ENCODE measurements at places on chromosomes 5 and 9.

- no peak for DNase-seq
These were observed 37.2 kb downstream of the PLAC8L1 start for GRCh38 chr5:146068206-146068605.

DNA sequence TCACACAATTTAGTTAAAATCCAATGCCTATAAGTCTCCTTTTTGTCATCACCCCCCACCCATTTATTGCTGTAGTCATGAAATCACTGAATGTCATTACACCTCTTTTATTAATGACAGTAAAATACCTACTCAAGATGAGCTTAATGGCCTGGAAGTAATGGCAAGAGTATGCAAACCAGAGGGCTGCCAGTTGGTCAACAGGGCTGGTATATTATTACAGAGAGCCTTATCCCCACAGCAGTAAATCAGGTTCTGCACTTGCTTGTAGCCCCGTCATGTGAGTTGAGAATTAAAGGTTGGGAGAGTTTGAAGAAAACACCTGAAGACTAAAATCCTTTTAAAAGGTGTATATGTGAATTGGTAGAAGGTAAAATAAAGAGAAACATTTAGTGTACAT, 372.4 kb downstream of the MAT2B start:
- no peak for DNase-seq

GRCh38 chr5:174217527-174217926, 172.0 kb downstream of the NSG2 start:
- no peak for DNase-seq

DNA sequence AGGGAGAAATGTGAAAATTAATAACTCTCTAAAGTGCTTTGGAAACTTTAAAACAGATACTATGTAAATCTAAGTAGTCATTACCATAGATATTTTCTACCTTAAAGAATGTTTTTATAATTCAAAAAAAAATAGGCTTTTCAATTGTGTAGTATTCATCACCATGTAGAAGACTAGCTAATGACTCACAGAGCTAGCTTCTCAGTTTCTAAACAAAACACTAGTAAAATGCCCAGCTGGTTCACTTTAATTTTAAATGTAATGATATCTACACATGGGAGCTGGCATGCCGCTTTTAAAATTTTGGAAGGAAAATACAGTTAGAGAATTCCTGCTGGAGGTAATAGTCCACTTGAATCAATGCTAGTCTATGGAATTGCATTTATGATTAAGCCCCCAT, 509.8 kb downstream of the CSNK1G3 start:
- no peak for DNase-seq

GRCh38 chr9:86662890-86663468, 284.3 kb downstream of the GAS1 start:
- no peak for DNase-seq

- no peak for DNase-seq
These were observed 125.6 kb upstream of the RPS23 start for GRCh38 chr5:82403724-82404123.

DNA sequence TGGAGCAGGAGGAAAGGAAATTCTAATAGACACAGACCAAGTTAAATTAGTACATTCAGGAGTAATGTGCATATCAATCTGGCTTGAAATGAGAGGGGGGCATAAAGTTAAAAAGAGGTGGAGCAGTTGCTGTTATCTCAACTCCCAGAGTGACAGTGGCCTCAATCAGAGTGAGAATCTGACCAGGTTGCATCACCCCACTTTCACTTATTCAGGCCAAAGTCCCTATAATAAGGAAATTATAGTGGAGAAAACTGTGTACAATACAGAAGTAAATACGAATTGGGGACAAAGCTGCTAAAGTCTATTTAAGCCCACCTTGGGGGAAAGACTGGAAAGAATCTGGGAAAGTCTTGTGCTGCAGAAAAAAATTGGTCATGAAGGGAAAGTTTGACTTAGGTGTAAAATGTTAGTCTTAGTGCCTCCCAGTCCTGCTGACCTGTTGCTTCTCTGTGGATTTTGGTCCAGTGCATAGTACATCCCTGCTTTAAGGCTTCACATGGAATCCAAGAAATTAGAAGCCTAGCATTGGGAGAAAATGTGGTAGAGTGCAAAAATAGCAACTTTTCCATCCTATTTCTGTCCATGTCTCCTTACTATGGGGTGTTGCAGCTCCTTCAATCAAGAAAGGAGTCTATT, 27.9 kb downstream of the MROH2B start:
- DNase-seq, result no peak

DNA sequence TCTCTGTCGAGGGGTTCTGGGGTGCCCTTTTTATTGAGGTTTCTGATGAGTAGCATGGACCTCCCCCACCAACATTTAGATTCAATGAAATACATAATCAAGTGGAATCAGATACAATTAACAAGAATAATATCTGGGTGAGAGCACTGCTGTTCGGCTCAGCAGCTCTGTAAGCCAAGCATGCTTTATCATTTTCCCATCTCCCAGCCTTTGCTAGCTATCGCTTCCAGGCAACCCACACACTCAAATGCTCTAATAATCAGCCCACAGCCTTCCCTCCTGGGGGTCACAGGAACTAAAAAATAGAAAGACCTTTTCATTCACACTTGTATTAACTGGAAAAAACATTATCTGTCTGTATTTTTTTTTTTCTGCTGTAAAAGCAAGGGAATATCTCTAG, 8.9 kb downstream of the PLPPR1 start:
- no peak for DNase-seq

DNA sequence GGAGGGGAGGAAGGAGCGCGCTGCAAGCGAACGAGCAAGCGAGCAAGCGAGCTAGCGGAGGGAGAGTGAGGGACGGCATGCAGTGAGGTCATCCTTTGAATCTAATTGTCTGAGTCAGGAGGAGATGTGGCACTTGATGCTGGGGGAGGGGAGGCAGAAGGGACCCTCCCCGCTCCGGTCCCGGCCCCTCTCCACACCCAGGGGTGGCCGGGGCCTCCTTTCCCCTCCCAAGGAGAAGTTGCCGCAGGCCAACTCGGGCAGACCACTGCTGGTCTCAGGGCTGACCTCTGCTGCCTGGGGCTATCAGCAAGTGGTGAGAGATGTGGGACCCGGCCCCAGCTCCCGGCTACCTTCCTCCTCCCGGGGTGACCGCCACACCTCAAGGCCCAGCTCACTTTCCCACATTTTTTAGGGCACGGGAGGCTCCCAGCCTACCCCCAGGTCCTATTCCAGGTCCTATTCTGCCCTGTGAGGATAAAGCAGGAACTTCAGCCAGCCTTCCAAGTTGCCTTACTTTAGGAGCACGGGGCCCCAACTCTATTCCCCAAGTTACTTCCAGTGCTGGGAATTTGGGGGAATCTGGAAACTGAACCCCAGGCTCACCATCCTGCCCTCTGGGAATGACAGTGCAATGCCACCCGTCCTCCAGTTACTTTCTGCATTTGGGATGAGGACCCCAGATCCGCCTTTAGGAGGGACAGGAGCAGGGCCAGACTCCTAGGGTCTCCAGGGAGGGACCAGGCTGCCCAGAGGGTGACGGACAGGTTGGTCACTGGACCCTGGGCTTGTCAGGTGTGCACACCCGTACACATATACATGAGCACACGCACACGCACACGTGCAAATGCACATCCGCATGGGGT, 11.1 kb downstream of the CNTFR start:
- no peak for DNase-seq

DNA sequence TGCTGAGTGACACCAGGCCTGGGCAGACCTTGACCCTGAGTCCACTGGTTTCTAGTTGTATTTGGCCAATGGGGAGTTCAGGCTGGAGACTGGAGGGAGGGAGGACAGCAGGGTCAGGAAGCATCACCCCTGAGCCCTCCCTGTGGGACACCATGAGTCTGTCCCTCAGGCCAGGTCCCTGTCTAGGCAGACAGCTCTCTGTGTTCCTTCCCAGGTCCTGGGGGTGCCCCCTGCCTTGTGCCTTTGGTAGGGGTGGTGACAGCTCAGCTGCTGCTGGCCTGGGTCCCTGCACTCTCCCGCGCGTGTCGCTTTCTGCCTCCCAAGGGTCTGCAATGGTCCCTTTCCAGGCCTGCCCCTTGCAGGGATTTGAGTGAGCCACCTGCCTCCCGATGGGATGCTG, 125.5 kb downstream of the OLFM1 start:
- DNase-seq, result no peak

DNA sequence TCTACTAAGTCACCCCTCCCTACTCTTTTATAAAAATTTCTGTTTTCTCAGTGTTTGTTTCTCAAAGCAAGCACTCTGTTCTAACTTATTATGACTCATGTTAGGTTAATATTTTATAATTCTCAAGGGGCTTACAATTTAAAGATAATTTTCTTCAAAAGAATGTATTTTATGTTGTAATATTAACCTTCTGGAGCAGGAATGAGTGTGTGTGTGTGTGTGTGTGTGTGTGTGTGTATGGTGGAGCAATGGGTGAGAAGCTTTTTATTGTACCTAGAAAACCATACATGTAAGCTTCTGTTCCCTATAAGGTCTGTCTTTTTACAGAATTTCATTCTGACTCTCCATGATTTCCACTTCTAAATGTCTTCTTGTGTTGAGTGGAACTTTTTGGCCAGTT, 63.0 kb downstream of the PBX3 start:
- no peak for DNase-seq

DNA sequence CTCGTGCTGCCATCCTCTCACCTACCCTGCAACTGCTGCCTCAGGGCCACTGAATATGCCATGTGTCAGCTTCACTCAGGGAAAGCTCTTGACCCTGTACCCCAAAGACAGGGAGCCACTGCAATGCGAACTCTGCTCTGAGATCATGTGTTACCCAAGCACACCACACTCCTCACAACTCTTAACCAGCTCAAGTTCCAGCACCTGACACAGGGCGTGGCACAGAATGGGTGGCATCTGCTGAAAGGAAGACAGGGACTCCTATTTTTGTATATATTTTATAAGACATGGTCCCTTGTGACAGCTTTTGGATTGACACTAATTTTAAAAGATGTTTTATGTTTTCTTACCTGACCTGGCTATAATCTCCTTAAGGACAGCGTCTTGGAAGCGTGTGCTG, 10.7 kb downstream of the PHYKPL start:
- no peak for DNase-seq

- DNase-seq, result no peak
These were observed 87.6 kb downstream of the ADAMTS6 start for GRCh38 chr5:65394087-65394486.

DNA sequence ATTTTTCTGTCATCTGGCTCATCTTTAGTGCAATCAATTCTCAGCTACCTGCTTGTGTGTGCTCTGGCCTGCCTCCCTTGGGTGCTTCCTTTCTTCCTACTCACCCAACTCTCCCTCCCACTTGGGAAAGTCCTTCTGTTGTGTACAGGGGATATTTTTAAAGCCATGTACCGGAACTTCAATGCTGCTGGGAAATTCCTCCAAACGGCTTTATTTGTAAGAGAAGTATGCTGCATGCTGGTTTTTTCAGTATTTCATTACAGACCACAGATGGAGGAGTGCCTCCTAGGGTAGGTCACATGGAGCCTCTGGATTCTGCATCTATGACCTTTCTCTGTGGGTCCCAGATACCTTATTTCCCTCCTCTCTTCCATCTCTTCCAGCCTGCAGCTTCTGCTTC, 5.4 kb upstream of the HMHB1 start:
- no peak for DNase-seq
